Activated naive CD4-positive, alpha-beta T cell treated with anti-CD3 and anti-CD28 coated beads, Interleukin-2, amount 50 U/mL, for 72 hours (primary cell): ENCODE measurements at places on chromosomes 1 and 21. TPM values are rescaled to one million over a fixed set of nuclear protein-coding genes. Genes with fewer than 3 reads are reported as not detected.

GRCh38 chr1:6011161-6011945 is 19.1 kb upstream of the NPHP4 start:
- no peak for DNase-seq

NES gene
- total RNA-seq = not detected

DNA sequence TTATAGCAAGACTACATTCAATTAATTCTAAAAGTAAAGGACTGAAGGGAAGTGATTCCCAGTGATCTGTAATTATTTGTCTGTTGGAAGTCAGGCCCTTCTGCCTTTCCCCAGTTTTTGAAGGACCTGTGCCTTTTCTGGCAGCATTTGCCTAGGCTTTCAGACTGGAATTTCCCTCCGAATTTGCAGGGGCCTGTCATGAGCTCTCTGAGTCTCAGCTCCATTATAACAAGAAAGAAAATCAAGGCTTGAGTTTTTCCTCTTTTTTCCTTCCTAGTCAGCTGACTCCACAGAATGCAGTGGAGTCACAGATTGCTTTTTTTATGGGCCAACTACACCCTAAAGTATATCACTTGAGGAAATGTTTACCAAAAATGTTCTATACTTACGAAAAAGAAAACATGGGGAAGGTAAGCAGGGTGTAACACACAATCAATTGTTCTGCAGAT is 1.1 kb downstream of the NR5A2 start:
- DNase-seq = no peak

- DNase-seq = no peak
Observed at GRCh38 chr1:20198918-20199317, 12.6 kb upstream of the PLA2G2C start.

GRCh38 chr1:24216276-24217074 is 29.4 kb upstream of the IFNLR1 start:
- DNase-seq = no peak

GRCh38 chr1:115680730-115681111 is 39.0 kb downstream of the VANGL1 start:
- no peak for DNase-seq

- peak; percentile 95 for DNase-seq
Observed at GRCh38 chr1:204516180-204516879, at the start of gene MDM4. Gene MDM4 (plus strand): TSS chr1:204516406. CDS start chr1:204525519, 9,113 bp downstream.

FOXO6 gene
- total RNA-seq = 0.39 TPM

GRCh38 chr1:48028218-48029069 is 31.3 kb upstream of the TRABD2B start:
- DNase-seq = no peak

GRCh38 chr1:203746281-203746680 is 18.7 kb upstream of the LAX1 start:
- no peak for DNase-seq

DNA sequence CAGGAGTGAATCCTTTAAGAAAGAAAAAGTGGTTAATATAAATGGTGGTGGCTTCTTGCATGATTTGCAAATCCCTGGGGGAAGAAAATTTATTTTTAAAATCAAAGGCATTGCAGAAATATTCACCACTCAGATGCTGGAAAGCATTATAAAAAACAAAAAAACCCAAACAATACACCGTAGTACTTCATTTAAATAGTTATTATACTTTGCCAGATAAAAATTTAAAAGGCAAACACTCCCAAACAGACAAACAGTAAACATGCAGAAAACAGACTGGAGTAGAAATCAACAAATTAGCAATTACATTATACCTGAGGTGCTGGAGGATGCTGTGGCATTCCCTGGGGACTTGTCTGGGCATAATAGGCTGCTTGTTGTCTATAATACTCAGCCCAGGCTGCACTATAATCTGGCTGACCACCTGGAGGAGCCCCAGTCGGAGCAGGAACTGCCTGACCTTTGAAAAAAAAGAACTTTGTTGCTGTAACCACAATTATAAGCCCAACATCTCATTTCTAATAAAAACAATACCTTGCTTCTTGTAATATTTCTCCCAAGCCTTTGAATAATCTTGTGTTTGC is 29.9 kb downstream of the FUBP1 start:
- DNase-seq = no peak
